Vagina (tissue), 2 donors: ENCODE measurements at places on chromosomes 1 and 21.
A peak's percentile ranks its signal among the peaks of the same experiment; 100 is the strongest.

DNA sequence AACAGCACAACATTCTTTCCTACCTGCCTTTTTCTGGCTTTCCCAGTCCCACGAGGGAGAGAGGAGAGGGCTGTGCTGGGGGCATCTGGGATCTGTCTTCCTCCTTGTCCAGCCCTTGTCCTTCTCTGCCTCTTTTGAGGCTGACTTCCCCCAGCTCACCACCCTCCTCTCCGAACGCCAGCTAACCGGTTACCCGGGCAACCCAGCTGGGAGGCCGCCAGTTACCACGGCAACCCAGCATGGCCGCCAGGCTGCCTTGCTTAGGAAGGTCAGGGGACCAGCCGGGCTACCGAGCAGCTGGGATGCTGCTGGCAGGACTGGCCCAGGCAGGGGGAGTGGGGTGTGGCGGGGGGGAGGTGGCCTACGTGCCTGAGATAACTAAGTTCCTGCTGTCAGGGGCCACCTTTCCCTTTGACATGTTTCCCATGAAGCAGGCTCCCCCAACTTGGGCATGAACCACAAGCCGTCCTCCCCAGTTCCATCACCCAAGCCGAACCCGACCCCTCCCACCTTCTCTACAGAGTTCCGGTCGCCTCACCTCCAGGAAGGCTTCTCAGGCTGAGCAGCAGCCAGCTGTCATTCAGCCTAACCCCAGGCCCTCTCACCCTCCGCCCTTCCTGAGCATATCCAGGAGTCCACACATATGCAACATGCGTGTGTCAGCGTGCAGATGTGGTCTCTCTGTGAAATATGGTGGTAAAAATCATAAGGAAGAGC is 8.7 kb downstream of the PLEKHA6 start:
- no peak overlapping the region for H3K4me3 ChIP-seq
- DNase-seq: no peak
- H3K4me1 ChIP-seq: peaks cover 36% of the 10 kb centered on the region
- H3K27ac ChIP-seq: no peak overlapping the region
- H3K27me3 ChIP-seq: no peaks in the 10 kb centered on the region

GRCh38 chr1:7641587-7642417 is 129.3 kb upstream of the VAMP3 start:
- H3K36me3 ChIP-seq: no peaks in the 10 kb centered on the region
- H3K4me3 ChIP-seq: no peak overlapping the region
- no peak overlapping the region for H3K27ac ChIP-seq
- H3K27me3 ChIP-seq: no peaks in the 10 kb centered on the region
- DNase-seq: no peak

DNA sequence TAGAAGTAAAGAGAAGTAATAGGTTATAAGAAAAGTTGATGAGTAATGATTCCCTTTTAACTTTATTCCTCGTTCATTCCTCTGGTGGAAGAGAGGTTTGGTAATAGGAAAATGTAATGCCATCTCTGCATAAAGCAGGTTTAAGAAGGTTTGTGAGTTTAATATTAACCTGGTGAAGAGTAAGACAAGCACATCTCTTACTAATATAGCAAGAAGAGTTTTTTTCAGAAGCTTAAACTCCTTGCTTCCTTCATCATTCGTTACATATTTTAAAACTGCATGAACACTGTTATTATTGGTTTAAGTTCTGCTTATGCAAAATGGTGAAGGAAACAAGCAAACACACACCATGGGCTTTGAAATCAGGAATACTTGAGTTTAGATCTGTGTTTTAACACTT is 9.2 kb upstream of the PLA2G4A start:
- H3K36me3 ChIP-seq: no peaks in the 10 kb centered on the region
- H3K4me3 ChIP-seq: no peak overlapping the region
- DNase-seq: no peak
- H3K27me3 ChIP-seq: no peaks in the 10 kb centered on the region
- no peak overlapping the region for H3K27ac ChIP-seq

DNA sequence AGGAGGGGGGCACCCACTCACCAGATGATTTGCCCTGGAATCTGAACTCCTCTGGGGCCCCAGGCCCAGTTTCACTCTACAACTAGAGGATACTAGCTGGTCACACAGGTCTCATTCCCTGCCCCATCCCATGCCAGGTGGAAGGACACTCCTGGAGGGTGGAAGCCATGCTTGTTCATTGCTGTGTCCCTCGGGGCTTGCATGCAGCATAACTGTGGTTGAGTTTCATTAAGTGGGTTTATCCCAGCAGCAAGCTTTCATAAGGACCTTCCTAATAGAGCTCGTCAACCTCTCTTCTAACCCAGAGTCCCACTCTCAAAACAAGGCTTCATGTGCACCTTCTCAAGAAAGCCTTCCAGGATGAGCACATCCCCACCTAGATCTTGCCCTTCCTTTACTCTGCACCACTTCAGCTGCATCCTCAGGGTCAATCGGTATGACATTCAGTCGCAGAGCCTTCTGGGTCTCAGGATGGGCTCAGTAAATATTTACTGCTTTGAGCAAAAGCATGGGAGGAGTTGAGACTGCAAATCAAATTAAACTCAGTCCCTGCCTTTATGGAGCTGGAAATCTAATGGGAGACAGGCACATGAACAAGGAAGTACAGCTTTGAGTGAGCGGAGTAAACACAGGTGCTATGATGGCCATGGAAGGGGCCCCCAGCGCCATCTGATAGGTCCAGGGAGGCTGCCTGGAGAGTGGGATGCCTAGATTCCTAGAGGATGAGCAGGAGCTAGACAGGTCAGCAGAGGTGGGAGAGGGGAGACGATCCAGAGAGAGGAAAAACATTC is 32.3 kb downstream of the LAMB3 start:
- no peak overlapping the region for H3K4me3 ChIP-seq
- no peak for DNase-seq
- no peaks in the 10 kb centered on the region for H3K27me3 ChIP-seq

DNA sequence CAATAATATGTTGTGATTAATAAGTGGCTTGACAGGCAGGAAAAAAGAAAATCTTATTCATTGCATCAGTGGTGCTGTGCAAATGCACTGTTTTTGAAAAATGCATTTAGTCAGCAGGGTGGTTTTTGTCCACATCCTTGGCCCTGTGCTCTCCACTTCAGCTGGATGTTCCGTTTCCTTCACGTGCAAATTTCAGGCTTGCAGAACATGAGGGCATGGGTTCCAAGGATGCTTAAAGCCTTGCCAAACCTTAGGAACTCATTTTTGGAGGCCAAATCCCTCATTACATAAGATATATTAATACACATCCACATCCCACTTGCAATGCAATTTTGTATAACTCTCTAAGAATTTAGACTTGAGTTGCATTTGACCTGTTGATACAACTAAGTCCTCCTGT is 410.1 kb downstream of the PRDM2 start:
- peaks cover 8% of the 10 kb centered on the region for H3K4me1 ChIP-seq
- DNase-seq: no peak
- H3K36me3 ChIP-seq: no peaks in the 10 kb centered on the region
- H3K27me3 ChIP-seq: no peaks in the 10 kb centered on the region
- H3K27ac ChIP-seq: no peak overlapping the region
- H3K4me3 ChIP-seq: no peak overlapping the region

DNA sequence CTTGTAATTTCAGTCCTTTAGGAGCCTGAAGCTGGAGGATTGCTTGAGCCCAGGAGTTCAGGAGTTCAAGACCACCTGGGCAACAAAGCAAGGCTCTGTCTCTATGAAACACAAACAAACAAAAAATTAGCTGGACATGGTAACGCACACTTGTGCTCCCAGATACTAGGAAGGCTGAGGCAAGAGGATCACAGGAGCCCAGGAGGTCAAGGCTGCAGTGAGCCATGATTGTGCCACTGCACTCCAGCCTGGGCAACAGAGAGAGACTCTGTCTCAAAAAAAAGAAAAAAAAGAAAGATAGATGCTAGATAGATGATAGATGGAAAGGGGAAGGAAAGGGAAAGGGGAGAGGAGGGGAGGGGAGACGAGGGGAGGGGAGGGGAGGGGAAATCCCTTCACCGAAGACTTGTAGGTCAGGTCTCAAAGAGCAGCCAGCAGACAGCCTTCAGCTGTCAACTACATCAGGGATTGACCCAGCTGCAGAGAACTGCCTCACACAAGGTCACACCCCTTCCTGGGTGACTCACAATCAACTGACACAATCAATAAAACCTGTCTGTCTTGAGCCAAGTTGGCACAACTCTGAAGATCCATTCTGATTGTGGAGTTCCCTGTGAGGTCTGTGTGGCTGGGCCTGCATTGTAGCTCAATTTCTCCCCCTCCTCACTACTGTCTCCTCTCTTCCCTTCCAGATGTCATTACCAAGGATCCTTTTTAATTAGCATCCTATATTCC is 200.6 kb downstream of the RGS7 start:
- no peak overlapping the region for H3K4me3 ChIP-seq
- H3K27me3 ChIP-seq: no peaks in the 10 kb centered on the region
- no peak for DNase-seq
- no peak overlapping the region for H3K27ac ChIP-seq
- H3K4me1 ChIP-seq: no peaks in the 10 kb centered on the region
- no peaks in the 10 kb centered on the region for H3K36me3 ChIP-seq

GRCh38 chr21:33030633-33031032 is 4.9 kb downstream of the OLIG2 start:
- no peaks in the 10 kb centered on the region for H3K36me3 ChIP-seq
- H3K27me3 ChIP-seq: peaks cover 11% of the 10 kb centered on the region
- H3K27ac ChIP-seq: no peak overlapping the region
- DNase-seq: no peak

- no peaks in the 10 kb centered on the region for H3K4me1 ChIP-seq
- no peaks in the 10 kb centered on the region for H3K27me3 ChIP-seq
- H3K36me3 ChIP-seq: no peaks in the 10 kb centered on the region
- H3K27ac ChIP-seq: no peak overlapping the region
- no peak overlapping the region for H3K4me3 ChIP-seq
- no peak for DNase-seq
These were observed 252.9 kb downstream of the DYRK1A start for GRCh38 chr21:37619464-37619974.

DNA sequence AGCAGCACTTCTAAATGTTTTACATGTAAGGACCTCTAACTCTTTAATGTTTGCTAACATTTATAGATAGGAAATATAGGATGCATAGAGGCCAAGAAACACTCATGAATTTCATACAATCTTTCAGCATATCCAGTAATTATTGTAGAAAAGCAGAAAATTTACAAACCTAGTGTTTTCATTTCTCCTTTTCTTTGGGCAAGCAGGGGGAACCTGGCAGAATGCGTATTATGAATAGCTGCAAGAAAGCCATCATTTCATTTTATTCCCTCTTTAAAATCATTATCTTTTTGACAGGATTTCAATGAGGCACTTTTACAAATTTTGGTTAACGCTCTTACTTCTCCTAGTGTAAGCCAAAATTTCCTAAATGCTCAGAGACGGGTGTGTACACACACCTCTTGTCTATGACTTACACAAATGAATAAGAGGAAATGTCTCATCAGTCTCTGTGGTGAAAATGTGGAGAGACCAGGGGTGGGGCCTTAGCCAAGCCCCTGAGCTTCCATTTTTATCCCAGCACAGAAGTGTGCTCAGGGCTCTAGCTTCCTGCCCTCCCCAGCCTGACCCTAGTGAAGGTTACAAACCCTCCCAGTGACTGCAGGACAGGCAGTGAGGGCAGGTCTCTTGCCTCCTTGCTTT is 91.6 kb downstream of the LRRC8C start:
- peak overlapping the region; percentile 20 for H3K27ac ChIP-seq
- H3K36me3 ChIP-seq: no peaks in the 10 kb centered on the region
- H3K27me3 ChIP-seq: no peaks in the 10 kb centered on the region
- no peak overlapping the region for H3K4me3 ChIP-seq
- DNase-seq: no peak
- H3K4me1 ChIP-seq: peaks cover 7% of the 10 kb centered on the region

- no peaks in the 10 kb centered on the region for H3K36me3 ChIP-seq
- no peaks in the 10 kb centered on the region for H3K27me3 ChIP-seq
- no peak for DNase-seq
- no peak overlapping the region for H3K4me3 ChIP-seq
- H3K27ac ChIP-seq: no peak overlapping the region
These were observed 15.2 kb downstream of the PLA2G2F start for GRCh38 chr1:20154301-20154831.

GRCh38 chr21:39142972-39143371 is 40.3 kb downstream of the PSMG1 start:
- no peaks in the 10 kb centered on the region for H3K27me3 ChIP-seq
- no peak overlapping the region for H3K27ac ChIP-seq
- H3K4me3 ChIP-seq: no peak overlapping the region
- H3K4me1 ChIP-seq: peaks cover 6% of the 10 kb centered on the region

GRCh38 chr1:229714964-229715603 is 89.0 kb downstream of the URB2 start:
- no peaks in the 10 kb centered on the region for H3K4me1 ChIP-seq
- H3K27me3 ChIP-seq: no peaks in the 10 kb centered on the region
- DNase-seq: no peak
- no peaks in the 10 kb centered on the region for H3K36me3 ChIP-seq
- no peak overlapping the region for H3K27ac ChIP-seq

- no peak overlapping the region for H3K4me3 ChIP-seq
- no peaks in the 10 kb centered on the region for H3K27me3 ChIP-seq
- H3K27ac ChIP-seq: no peak overlapping the region
- H3K36me3 ChIP-seq: no peaks in the 10 kb centered on the region
These were observed 397.5 kb downstream of the KIF26B start for GRCh38 chr1:245552331-245552730.

GRCh38 chr1:201545851-201546492 is 7.0 kb downstream of the NAV1 start:
- no peaks in the 10 kb centered on the region for H3K27me3 ChIP-seq
- H3K36me3 ChIP-seq: no peaks in the 10 kb centered on the region
- no peak overlapping the region for H3K4me3 ChIP-seq
- peaks cover 36% of the 10 kb centered on the region for H3K4me1 ChIP-seq

DNA sequence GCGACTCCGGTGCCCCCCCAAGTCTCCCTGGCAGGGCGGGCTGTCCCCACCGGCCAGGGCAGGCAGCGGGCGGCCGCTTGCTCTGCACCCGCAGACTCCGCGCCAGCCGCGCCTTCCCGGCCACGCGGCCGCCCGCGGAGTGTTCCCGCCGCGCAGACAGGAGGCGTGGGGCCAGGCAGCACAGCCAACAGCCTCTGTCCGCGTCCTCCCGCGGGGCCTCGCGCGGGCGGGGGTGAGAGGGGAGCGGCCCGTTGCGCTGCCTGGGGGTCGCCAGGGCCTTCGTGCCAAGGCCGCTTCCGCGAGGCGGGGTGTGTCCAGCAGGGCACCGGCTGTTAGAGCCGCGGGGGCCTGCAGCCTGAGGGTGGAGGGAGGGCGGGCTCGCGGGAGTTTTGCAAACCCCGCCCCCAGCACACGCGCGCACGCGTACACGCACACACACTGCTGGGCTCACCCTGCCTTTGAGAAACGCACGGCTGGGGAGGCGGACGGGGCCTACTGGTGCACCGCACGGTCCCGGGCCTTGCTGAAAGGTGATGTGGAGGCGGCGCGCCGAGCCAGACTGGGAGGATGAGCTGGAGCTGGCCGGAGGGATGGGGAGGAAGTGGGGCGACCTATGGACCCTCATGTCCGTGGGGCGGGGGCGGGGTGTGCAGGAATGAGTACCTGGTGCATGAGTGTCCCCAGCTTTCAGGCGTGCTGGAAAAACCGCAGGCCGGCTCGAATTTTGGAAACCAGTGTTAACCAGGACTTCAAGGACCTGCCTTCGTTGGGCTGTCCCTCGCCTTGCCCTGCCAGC is 41.5 kb downstream of the KIAA1614 start:
- H3K4me3 ChIP-seq: peak overlapping the region; percentile 55
- DNase-seq: no peak
- peak overlapping the region; percentile 78 for H3K27ac ChIP-seq
- H3K4me1 ChIP-seq: peaks cover 41% of the 10 kb centered on the region

GRCh38 chr1:75305061-75305460 is 170.9 kb downstream of the LHX8 start:
- H3K4me1 ChIP-seq: no peaks in the 10 kb centered on the region
- H3K27ac ChIP-seq: no peak overlapping the region
- H3K4me3 ChIP-seq: no peak overlapping the region
- no peak for DNase-seq
- H3K36me3 ChIP-seq: no peaks in the 10 kb centered on the region
- no peaks in the 10 kb centered on the region for H3K27me3 ChIP-seq
